ENCODE measurements at places on chromosomes 7 and 10.

DNA sequence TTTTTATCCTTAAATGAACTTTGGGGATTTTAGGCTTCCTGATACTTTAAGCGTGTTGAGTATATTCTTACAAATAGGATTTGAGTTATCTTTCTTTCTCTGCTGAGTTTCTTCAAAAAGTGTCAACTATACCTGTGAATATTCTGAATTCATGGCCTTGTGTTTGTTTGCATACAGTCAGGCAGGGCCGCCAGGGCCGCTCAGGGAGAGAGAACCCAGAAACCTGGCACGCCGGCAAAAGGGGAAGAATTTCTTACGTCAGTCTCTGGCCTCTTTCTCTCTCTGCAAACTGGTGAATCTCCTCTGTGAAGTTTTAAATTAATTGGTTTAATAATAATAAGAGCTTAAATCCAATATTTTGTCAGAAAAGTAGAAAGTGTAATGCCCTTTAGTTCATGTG is 29.3 kb upstream of the BNIP3 start:
- DNase-seq: no peak

DNA sequence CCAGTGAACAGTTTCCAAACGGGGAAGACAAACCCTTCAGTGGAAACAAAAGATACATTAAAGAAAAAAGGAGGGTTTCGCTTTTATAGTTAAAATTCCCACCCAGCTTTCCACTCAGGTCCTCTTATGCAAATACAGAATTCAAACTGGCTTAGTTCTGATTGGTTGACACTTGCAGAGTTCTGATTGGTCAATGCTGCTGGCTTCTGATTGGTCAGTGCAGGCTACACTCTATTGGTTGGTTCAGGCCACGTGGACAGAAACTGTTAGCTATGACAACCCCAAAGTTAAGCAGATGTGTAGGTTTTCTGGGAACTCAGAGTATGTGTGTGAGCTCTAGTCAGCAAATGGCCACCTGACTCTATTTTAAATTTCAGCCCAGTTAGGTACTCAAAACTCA is 80.0 kb downstream of the FBXL13 start:
- DNase-seq: no peak

DNA sequence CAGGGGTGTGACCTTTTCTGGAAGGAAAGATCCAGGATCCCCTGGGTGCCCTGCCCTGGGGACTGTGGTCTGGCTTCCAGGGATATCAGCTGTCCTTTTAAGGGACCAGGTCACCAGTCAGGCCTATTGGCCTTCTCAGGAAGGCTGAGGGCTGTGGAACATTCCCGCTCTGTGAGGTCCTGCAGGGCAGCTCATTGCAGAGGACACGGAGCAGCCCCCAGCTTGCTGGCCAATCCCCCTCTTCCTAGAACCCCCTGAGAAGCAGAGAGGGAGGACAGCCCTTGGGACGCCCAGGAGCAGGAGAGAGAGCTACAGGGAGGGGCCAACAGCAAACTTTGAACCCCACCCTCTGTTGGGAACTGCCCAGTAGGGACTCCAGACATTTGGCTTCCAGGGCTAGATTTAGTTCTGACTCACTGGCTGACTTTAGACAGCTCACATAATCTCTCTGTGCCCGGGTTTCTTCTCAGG is 67.9 kb upstream of the COL13A1 start:
- DNase-seq: no peak

DNA sequence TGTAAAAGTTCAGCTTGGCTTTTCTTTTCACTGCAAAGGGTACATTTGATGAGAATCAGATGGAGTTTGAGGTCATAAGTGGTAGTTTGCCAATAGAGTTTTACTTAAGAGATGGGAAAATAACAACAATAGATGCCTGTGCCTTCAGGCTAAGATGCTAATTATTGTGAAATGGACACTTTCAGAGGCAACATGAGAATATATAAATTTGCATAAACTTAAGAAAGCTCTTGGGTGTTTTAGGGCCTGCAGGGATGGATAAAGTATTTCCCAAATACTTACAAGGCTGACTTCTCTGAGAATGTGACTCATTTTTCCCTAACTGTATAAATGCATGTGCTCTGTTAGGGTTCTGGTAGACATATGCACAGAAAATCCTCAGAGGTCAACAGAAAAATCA is 200.3 kb upstream of the SVIL start:
- DNase-seq: no peak

GRCh38 chr10:18450298-18450697 is 201.1 kb downstream of the NSUN6 start:
- no peak for DNase-seq

- no peak for DNase-seq
Observed at GRCh38 chr10:126111516-126111915, 215.2 kb downstream of the FANK1 start.

DNA sequence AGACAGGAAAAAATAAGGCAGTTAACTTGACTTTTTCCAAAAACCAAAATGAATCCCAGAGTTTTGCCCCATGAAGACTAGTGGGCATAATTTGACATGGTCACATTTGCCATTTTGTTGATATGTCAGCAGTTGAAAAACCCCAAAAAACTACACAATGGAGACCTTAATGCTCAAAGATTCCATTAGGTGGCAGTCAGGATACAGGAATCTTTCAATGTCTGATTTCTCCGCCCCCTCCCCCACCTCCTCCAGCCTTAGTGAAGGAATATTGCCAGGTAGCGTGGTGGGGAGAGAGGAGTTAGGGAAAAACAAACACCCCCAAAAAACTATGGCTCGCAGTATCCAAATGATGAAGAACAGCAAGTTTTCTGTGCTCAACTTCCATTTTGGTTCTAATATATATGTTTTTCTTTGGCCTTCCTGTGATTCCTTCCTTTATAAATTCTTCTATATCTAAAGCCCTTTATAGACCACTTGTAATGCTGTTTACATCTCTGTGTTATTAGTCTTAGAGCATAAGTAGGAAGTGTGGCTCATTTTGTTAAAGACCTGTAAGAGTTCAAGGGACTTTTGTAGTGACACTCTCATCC is 6.7 kb upstream of the SMNDC1 start:
- peak; percentile 45 for DNase-seq

DNA sequence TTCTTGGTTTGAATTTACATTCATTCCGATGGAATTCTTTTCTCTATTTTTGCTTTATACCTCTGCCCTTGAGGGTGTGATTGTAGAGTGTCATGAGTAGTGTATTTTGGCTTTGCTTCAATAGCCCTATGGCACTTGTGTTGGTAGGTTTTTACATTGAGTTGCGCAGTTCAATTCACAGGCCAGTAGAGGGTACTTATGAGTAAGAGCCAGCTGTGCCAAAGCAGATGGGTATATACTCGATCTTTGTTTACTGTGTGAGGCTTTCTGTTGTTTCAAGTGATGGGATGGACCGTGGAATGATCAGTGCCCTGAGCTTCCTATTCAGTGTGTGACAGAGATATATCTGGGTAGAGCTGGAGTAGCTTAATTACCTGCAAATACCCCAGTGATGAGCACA is 4.3 kb upstream of the AKR1C3 start:
- DNase-seq: no peak

- no peak for DNase-seq
Observed at GRCh38 chr10:118965645-118966044, 63.9 kb upstream of the NANOS1 start.

DNA sequence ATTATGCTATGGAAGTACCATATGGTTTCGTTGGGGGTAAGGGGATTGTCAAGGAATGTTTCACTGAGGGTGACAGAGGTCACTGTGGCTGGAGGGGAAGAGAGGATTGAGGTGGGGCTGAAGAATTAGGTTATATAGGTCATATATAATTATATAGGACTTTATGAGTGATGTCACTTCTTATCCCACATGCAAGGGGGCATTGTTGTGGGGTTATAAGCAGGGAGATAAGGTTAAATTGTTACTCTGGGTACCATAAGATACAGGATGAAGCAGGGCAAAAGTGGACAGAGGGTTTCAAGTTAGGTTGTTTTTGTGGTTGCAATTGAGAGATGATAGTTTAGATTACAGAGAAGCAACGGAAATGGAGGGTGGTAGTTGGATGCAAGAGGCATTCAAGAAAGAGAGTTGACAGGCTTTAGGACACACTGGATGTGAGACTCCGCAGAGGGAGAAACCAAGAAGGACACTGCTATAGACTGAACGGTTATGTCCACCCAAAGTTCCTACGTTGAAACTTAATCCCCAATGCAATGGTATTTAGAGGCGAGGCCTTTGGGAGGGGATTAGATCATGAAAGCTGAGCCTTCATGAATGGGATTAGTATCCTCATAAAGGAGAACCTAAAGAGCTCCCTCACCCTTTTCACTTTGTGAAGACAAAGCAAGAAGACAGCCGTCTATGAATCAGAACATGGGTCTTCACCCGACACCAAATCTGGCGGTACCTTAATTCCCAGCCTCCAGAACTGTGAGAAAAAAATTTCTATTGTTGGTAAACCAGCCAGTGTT is 7.0 kb upstream of the PRR15 start:
- no peak for DNase-seq

GRCh38 chr7:18445483-18445882 is 50.1 kb upstream of the HDAC9 start:
- no peak for DNase-seq

- no peak for DNase-seq
Observed at GRCh38 chr7:100723732-100724275, 3.5 kb downstream of the EPO start.

GRCh38 chr7:90816511-90817142 is 220.5 kb downstream of the CDK14 start:
- DNase-seq: no peak

DNA sequence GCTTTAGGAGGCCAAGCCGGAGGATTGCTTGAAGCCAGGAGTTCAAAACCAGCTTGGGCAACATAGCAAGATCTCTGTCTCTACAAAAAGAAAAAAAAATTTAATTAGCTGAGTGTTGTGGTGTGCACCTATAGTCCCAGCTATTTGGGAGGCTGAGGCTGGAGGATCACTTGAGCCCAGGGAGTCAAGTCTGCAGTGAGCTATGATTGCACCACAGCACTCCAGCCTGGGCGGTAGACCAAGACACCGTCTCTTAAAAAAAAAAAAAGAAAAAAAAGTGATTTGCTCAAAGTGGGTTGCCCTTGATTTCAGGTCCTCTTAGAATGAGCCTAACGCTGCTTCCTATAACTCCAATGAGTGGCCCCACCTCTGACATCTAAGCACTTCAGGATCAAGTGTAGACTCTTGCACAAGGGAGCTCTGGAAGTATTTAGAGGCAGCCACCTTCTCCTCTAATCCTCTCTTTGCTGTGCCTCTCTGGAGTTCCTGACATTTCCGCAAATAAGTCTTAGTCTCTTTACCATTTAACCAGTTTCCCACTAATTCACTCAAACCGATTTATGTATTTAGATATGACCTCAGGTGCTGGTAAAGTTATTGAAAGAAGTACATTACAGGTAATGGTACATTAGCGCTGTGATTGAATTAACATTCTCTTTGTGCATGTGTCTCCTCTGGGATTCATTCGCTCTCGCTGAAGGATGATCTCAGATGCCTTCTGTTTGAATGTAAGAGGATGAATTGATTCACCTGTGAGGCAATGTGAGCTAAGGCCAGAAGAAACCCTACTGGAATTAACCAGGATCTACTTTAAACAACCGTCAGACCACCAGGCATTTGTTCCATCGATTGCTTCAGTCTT is 60.8 kb upstream of the CELF2 start:
- DNase-seq: no peak

DNA sequence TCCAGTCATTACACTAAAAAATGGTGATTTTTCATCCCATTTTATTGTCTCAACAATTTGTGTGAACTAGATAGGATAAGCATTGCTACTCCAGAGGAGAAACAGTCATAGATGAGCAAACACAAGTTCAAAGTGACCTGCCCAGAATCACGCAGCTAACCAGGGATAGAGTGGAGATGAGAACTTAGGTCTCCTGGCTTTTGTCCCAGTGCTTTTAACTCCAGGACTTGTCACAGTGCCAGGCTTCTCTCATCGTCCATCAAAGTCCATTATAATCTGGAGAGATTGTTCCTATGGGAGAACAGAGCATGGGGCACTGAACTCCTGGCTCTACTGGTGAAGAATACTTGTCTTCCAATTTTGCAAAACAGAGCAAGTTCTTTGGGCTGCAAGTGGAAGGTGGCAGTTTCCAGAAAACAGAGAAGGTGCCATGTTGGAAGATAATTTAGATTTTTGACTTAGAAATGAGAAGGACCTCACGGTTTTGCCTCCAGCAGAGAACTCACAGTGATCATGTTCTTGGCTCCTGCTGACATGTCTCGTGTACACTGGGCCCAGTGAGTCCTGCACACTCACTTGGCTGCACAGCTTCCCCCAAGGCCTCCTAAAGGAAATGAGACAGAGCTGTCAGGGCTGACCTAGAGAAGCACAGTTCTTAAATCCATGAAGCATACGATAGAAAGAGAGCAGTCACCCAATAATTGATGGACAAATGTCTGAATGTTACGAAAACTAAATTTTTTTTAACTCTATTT is 322.9 kb upstream of the NRP1 start:
- DNase-seq: no peak

DNA sequence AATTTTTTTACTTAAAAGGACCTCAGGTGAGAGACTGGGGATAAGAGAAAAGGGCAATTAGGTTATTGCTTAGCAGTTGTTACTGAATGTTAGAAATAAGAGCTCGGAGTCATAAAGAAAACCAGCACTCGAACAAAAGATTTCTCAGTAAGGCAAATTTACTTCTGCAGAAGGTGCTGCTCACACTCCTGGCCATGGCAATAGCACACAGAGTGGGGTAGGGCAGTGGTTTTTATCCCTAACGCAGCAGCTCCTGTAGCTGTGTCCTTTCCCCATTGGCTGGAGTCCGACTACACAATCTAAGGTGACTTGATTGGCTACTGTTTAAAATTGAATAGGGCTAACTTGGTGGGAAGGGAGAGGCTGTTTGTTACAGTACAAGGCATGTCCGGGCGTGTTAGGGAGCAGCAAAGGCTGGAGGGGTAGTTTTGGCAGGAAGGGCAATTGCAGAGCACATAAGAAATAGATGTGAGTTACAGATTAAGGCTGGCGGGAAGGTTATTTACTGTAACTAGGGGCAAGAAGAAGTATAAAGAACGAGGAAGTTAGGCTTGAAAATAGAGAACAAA is 112.1 kb downstream of the AKR1D1 start:
- DNase-seq: no peak

- peak; percentile 10 for DNase-seq
Observed at GRCh38 chr10:17175551-17175950, 25.9 kb downstream of the TRDMT1 start.

GRCh38 chr10:119103903-119104653 is at the start of gene DENND10:
TSS of gene DENND10 (plus strand) at chr10:119104113. CDS start at chr10:119104143, 30 bp downstream.
- peak; percentile 80 for DNase-seq

DNA sequence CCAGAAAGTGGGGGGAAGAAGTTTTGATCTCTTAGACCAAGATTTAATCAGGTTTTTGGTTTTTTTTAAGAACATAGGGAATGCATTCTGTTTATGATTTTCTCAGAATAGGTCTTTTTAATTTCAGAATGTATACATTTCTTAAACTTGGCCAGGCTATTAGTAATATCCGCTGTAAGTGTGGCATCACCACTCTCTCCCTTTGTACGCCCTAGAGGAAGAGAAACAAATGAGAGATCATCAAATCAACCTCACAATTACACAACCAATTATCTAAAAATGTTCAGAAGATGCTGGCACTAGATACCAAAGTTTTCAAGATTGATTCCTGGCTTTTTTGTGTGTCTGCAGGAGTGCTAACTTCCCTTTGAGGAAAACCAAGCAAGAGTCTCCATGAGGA is 70.0 kb downstream of the KLF6 start:
- no peak for DNase-seq

- DNase-seq: no peak
Observed at GRCh38 chr10:102814873-102815661, 22.1 kb downstream of the CYP17A1 start.

GRCh38 chr10:45447416-45447815 is 73.4 kb downstream of the ALOX5 start:
- DNase-seq: no peak

- DNase-seq: no peak
Observed at GRCh38 chr7:17782216-17782549, 158.1 kb downstream of the SNX13 start.

GRCh38 chr7:135723411-135723810 is 4.6 kb downstream of the SLC13A4 start:
- DNase-seq: no peak
